ENCODE measurements at places on chromosomes 12 and 14. TPM values are rescaled to one million over a fixed set of nuclear protein-coding genes. Genes with fewer than 3 reads are reported as not detected.

DNA sequence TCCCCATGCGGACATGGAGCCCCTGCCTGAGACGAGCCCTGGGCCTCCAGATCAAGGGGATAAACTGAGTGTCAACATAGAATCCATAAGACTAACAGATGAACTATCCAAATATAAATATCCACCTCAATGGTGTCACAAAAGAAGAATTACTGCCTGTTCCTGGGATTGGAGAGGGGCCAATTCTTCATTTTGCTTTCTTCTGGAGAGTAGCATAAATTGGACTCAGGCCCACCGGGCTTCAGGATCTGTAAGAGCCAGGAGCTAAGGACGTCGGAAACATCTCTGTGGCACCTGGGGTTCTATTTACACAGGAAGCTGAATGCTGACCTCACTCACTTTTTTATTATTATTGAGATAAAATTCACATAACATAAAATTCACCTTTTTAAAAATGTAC is 408.2 kb upstream of the CCDC196 start:
- peaks cover 5% of the 10 kb centered on the region for H3K27me3 ChIP-seq
- H3K4me3 ChIP-seq = no peak overlapping the region
- H3K27ac ChIP-seq = no peak overlapping the region
- peaks cover 15% of the 10 kb centered on the region for H3K36me3 ChIP-seq

The NRL gene
- total RNA-seq = 1.2 TPM

DNA sequence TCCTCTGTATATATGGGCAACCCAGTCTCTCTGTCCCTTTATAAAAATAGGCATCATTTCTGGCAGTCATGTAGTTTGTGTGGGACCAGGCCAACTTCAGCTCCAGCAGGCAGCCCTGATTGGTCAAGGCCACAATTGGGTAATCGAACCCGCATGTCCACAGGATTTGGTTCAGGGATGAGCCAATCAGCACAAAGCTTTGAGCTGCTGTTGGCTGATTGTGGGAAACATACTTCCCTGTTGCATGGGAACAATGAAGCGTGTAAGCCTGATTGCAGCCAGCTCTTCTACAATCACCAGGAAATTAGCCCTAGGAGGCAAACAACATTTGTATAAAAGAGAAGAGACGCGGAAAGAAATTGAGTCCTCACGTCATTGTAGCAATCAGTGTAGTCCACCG is 328.6 kb downstream of the PCNX1 start:
- H3K4me1 ChIP-seq = peaks cover 15% of the 10 kb centered on the region
- no peaks in the 10 kb centered on the region for H3K36me3 ChIP-seq
- peaks cover 2% of the 10 kb centered on the region for H3K27me3 ChIP-seq
- no peak for DNase-seq
- H3K27ac ChIP-seq = no peak overlapping the region
- H3K4me3 ChIP-seq = no peak overlapping the region

DNA sequence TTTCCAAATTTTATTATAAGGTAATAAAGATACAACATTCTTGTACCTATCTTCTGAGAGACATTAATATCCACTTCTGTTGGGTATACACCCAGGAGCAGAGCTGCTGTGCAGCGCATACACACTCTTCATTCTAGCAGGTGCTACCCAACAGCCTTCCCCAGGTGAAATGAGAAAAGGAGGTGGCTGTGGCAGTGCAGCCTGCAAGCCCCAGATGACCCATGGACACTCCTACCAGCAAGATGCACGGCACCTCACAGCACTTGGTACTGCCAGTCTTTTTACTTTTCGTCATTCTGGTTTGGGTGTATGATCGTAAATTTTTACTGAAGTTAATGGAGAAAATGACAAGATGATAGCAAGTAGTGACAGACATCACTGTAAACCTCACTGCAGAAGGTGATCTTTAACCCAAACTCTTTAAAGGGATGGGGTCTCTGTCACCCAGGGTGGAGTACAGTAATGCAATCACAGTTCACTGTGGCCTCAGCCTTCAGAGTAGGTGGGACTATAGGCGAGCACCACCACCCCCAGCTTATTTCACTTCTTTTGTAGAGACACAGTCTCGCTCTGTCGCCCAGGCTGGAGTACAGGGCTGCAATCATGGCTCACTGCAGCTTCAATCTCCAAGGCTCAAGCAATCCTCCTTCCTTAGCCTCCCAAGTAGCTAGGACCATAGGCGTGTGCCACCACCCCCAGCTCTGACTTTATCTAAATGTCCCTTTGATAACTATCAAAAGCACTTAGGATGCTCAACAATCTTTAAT is 26.5 kb downstream of the VPS37B start:
- no peak for DNase-seq
- H3K4me1 ChIP-seq = peaks cover 26% of the 10 kb centered on the region
- H3K36me3 ChIP-seq = peaks cover 26% of the 10 kb centered on the region
- peaks cover 14% of the 10 kb centered on the region for H3K27me3 ChIP-seq
- no peak overlapping the region for H3K27ac ChIP-seq
- peak overlapping the region; percentile 69 for H3K4me3 ChIP-seq

- H3K4me3 ChIP-seq = no peak overlapping the region
- no peak overlapping the region for H3K27ac ChIP-seq
- no peaks in the 10 kb centered on the region for H3K4me1 ChIP-seq
- DNase-seq = no peak
- peaks cover 4% of the 10 kb centered on the region for H3K36me3 ChIP-seq
- peaks cover 3% of the 10 kb centered on the region for H3K27me3 ChIP-seq
These were observed 27.2 kb upstream of the FBRSL1 start for GRCh38 chr12:132462788-132463187.

- H3K27ac ChIP-seq = peak overlapping the region; percentile 30
- H3K27me3 ChIP-seq = no peaks in the 10 kb centered on the region
- no peak for DNase-seq
- no peaks in the 10 kb centered on the region for H3K36me3 ChIP-seq
- H3K4me1 ChIP-seq = peaks cover 13% of the 10 kb centered on the region
These were observed 357 bp downstream of the HOMEZ start for GRCh38 chr14:23285530-23286019.

- no peaks in the 10 kb centered on the region for H3K36me3 ChIP-seq
- no peak overlapping the region for H3K4me3 ChIP-seq
- peaks cover 1% of the 10 kb centered on the region for H3K27me3 ChIP-seq
These were observed 79.9 kb upstream of the CCDC175 start for GRCh38 chr14:59656473-59656872.

The CMAS gene
- 26.5 TPM for total RNA-seq

The RASAL1 gene
- 0.21 TPM for total RNA-seq

DNA sequence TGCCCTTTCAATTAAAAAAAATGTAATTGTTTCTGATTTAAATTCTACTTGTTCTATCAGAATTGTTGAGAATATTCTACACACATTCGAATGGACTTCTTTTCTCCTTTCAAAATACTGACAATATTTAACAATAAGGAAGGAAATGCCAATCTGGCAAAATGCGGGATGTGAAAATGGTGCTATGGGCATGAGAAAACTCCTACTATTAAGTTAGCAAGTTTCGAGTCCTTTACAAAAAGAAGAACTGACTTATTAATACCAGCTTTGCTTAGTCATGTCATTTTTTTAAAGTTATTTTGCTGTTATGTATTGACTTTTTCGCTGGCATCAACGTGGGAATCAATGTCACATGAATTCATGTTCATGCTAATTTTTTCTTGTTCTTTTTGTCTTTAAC is 31.7 kb upstream of the ARL1 start:
- no peak overlapping the region for H3K4me3 ChIP-seq
- DNase-seq = no peak
- no peak overlapping the region for H3K27ac ChIP-seq
- H3K4me1 ChIP-seq = no peaks in the 10 kb centered on the region
- H3K27me3 ChIP-seq = no peaks in the 10 kb centered on the region

DNA sequence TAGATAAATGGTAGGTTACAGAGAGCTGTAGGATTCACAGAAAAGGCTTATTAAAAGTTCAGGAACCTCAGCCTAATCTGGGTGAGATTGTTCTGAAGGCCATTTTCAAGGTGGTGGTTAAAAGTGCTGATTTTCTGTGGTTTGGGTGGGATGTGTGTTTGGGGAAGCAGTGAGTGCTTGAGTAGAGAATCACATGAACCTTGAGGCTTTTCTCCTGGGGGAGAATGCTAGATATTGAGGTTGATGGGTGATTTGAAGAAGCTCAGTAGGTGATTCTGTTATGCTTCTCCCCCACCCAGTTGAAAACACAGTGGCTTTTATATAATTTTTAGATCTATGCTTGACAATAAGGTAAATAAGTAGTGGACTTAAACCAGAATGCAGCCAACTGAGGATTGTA is 420.9 kb downstream of the PCNX1 start:
- H3K4me3 ChIP-seq = no peak overlapping the region
- H3K4me1 ChIP-seq = peaks cover 49% of the 10 kb centered on the region
- peaks cover 5% of the 10 kb centered on the region for H3K36me3 ChIP-seq
- H3K27ac ChIP-seq = no peak overlapping the region

GRCh38 chr12:128940090-128940888 is 87.0 kb downstream of the GLT1D1 start:
- H3K27ac ChIP-seq = no peak overlapping the region
- peaks cover 3% of the 10 kb centered on the region for H3K36me3 ChIP-seq
- no peak overlapping the region for H3K4me3 ChIP-seq

DNA sequence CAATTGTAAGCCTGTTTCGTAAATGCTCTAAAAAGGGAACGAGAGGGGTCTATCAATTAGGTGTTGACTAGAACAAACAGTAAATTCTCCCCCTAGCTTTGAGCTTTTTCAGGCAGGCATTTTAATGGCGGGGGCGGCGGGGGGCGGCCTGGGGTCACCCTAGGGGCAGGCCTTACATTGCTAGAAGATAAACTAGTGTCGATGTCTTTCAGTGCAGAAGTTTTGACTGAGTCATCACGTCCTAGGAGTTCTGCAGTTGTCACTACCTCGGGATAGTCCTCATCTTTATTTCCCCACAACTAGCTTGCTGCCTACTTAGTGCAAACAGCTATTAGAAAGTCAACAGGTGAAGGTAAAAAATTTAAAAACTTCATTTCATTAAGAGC is 1.6 kb downstream of the ATP6V1D start:
- H3K4me3 ChIP-seq = peak overlapping the region; percentile 98
- DNase-seq = no peak
- no peak overlapping the region for H3K27ac ChIP-seq
- no peaks in the 10 kb centered on the region for H3K36me3 ChIP-seq
- H3K4me1 ChIP-seq = peaks cover 34% of the 10 kb centered on the region

DNA sequence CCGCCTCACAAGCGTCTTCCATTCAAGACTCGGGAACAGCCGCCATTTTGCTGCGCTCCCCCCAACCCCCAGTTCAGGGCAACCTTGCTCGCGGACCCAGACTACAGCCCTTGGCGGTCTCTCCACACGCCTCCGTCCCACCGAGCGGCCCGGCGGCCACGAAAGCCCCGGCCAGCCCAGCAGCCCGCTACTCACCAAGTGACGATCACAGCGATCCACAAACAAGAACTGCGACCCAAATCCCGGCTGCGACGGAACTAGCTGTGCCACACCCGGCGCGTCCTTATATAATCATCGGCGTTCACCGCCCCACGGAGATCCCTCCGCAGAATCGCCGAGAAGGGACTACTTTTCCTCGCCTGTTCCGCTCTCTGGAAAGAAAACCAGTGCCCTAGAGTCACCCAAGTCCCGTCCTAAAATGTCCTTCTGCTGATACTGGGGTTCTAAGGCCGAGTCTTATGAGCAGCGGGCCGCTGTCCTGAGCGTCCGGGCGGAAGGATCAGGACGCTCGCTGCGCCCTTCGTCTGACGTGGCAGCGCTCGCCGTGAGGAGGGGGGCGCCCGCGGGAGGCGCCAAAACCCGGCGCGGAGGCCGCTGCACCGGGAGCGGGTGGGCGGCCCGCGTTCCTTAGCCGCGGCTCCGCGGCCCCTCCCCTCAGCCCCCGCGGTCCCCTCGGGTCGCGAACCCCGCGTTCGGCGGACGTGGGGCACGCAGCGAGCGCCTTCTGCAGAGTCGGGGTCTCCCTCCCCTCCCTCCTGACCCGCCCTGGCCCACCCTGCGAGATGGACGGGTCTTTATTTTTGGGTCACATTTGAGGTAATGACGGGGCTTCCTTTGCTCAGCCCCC is at the start of gene UBC:
UBC (minus strand) TSS at position 259 of the 847 bp plus-strand sequence. CDS start 879 bp downstream, outside the sequence.
- peak; percentile 87 for DNase-seq
- H3K4me1 ChIP-seq = peaks cover 64% of the 10 kb centered on the region
- H3K27me3 ChIP-seq = peaks cover 37% of the 10 kb centered on the region

GRCh38 chr14:87278415-87278814 is 714.6 kb downstream of the GALC start:
- no peak for DNase-seq
- H3K4me3 ChIP-seq = no peak overlapping the region
- H3K4me1 ChIP-seq = no peaks in the 10 kb centered on the region
- H3K27me3 ChIP-seq = no peaks in the 10 kb centered on the region

The SMIM41 gene
- not detected for total RNA-seq

The KRT81 gene
- not detected for total RNA-seq

The DIO2 gene
- 0.10 TPM for total RNA-seq

The ANO4 gene
- total RNA-seq = 1.1 TPM

The GLI1 gene
- 0.77 TPM for total RNA-seq
